ENCODE measurements at places on chromosomes 12 and 14.

DNA sequence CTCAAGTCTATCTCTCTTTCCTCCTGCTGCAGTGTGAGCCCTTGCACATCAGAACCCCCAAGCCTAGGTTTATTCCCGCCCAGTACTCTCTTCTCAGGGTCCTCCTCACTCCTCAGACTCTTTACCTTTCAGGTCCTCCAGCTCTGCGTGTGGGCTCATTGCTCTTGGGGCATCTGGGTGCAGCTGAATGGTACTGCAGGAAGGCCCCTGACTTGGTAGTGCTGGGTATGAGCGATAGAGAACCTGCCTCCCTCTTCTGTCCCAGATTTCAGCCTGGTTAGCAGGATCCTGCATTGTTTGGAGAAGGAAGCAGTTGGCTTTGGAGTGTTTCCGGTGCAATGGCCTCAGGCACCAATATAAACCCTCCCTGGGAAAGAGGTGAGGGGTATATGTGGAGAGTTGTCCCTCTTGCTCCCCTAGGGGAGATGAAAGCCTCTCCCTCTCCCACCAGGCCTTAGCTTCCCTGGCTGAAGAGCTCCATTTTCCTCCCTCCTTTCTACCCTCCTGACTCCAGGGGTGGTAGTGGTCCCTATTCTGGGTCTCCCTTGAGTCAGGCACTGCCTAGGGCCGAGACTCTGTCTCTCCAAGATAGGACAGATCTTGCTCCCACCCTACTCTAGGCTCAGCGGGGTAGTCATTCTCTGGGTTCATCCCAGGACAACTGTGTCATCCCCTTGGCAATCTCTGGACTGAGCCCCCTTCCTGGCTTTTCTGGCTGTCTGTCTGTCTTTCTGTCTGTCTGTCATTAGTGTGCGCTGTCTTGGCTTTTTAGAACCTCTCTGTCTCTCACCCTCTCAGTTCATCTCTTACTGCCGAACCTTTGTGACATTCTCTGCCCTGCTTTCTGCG lies 3.8 kb downstream of the LRP1 start:
- no peak for DNase-seq

- DNase-seq: no peak
Observed at GRCh38 chr14:20644520-20644919, 3.0 kb upstream of the OR6S1 start.

DNA sequence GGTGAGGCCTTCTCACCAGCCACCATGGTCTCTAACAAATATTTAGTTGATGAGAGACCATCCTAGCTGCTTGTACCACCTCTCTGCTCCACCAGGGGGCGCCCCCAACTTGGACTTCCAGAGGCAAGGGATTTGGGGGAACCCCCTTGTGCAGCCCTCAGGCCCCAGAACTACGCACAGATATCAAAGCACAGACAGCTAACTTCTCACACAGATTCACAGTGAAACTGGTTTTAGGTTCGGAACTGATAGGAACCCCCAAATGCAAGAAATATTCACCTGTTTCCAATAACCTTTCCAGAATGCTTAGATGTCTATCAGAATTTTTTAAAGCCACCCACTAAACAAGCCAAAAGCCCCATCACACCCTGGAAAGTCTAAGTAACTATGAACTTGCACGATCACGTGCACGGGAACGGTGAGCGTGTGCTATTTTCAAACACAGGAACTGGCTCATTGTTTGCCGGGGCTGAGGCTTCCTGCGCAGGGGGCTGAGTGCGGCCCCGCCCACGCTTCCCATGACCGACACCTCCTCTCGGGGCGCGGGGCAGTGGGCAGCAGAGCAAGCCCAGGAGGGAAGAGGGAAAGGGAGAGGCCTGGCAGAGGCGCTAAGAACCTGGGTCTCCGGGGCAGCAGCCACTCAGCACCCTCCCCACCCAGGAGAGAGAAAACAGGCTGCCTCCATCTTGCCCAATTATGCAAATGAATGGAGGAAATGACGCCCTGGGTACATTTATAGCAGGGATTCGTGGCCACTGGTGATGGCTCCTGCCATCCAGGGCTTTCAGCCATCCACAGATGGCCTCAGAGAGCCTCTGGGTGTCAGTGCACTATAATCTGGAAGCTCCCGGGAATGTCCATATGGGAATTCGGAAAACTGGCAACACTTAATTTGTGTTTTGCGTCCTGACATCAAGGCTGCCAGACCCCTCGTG lies 79.4 kb upstream of the GPR68 start:
- no peak for DNase-seq

DNA sequence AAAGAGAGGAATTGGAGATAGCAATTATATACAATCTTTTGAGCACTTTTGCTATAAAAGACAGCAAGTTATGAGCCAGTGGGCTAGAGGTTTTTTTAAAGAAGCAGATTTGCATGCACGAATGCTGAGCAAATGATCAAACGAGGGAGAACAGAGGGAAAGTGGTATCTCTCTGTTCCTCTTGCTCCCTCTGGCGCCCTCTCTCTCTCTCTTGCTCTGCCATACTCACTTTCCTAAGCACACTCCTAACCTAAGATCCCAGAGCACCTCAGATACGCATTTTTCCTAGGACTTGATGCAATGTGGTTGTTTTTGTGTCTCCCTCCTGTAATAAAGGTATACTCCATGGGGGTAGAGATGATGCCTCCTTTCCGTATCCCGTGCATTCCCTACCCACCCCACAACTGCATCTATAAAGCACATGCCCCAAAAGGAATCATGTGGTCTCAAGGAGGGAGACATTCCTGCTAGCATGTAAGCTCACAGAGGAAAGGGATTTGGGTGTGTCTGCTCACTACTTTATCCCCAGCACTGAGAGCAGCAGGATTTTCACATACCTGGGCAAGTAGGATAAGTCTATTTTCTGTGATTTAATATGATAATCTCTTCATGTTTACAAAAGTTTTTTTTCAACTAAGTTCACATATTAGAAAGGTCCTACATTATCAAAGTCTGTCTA lies 270.2 kb downstream of the SSPN start:
- no peak for DNase-seq

- DNase-seq: no peak
Observed at GRCh38 chr14:95620659-95621059, 65.6 kb upstream of the TCL1B start.

Measured in D721Med (cell line).